T-helper 17 cell (primary cell): ENCODE measurements at places on chromosomes 3 and 15.

DNA sequence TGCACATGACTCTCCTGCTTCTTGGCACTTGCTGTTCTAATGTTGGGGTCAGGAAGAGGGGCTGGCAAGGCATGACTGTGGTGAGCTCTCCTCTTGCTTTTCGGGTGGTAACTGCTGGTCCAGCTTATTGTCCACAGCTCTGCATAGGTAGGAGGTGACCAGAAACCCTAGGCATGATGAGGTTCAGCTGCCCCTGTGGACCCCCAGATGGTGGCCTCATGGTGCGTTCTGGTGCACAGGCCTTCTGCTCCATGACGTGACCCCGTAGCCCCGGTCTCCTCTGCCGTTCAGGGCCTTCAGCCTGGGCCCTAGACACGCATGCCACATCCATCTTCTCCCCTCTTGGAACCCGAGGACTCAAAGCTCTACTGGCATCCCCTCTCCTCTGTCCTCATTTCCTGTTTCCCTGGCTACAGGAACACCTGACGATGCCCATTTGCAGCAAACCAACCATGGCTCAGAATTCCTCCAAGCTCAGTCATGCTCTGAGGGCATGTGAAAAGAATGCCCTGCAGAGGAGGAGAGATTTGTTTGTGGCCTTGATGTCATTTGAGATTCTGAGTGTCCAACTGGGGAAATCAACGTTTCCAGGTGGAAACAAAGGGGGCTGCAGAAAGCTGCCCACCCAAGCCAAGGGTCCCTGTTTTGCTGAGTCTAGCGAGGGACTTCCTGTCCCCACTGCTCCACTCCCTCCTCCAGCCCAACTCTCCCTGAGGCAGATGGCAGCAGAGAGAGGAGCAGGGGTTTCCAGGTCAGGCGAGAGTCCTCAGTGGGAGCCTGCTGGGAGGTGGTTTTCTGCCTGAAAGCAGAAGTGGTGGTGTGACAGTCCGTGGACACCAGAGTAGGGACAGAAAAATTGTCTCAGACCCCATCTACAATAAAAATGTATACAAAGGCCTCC, 198.7 kb upstream of the LYSMD4 start:
- DNase-seq, result no peak

DNA sequence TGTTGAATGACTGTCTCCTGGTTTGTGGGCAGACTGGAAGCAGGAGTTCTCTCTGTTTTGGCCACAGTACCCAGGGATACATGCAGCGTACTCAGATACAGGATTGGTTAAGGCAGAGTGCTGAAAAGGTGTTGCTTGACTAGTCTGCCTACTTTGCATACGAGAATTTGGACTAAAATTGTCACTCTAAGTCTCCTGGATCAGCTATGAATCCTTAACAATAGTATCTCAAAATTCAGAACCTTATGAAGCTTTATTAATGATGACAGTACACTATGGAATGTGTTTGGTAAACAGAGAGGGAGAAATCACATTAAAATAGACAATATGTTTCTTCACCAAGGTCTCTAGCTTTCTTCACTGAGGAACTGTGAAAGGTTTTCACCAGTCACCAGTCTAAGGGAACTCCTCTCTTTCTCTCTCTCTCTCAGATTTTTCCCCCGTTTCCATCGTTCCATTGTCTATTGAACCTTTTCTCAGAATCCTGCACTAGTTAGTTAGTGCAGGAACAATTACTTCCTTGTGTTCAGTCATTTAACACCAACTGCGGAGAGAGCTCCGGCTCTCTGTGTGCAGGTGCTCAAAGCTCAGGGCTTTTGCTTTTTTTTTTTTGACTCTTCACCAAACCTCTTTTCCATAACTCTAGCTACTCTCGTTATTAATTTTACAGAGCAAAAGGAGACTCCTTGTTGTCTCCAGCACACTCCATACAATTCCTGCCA, 85.9 kb upstream of the FNDC3B start:
- no peak for DNase-seq

DNA sequence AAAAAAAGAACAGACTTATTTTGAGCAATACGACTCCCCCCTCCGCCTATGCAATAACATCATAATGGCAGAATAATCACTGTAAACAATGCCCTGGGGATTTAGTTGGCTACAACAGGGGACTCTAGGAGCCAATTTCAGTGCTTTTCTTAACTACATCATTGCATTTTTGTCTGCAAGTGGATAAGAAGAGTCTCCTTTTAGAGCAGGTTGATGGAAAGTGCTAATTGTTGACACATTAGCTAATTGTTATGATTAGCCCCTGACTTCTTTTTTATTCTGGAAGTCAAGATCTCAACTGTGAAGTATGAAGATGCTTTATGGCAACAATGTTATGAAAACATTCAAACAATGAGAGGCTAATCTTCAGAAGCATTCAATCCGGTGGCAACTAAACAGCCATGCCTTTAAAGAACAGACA, 121.2 kb downstream of the MECOM start:
- no peak for DNase-seq

GRCh38 chr15:65355173-65355987, 22.4 kb downstream of the IGDCC3 start:
- no peak for DNase-seq

GRCh38 chr3:20561166-20561565, 375.2 kb upstream of the SGO1 start:
- DNase-seq, result no peak

GRCh38 chr3:64109438-64109837, 86.1 kb upstream of the PSMD6 start:
- DNase-seq, result no peak

DNA sequence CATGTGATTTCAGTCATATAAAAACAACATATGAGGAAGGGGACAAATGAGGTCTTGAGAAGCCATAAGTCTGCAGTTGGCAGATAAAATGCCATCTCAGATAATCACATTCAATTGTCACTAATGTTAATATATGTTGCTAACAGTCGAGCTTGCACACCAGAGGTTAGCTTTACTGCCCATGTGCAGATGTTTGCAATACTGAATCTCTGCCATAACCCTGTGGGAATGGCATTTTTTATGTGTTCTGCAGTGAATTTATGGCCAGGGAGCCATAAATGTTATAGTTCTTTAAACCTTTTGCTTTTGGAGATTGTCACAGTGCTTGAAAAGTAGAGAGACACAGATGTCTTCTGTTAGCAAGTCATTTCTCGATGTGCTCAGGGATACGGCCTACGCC, 141.5 kb downstream of the RORA start:
- no peak for DNase-seq

DNA sequence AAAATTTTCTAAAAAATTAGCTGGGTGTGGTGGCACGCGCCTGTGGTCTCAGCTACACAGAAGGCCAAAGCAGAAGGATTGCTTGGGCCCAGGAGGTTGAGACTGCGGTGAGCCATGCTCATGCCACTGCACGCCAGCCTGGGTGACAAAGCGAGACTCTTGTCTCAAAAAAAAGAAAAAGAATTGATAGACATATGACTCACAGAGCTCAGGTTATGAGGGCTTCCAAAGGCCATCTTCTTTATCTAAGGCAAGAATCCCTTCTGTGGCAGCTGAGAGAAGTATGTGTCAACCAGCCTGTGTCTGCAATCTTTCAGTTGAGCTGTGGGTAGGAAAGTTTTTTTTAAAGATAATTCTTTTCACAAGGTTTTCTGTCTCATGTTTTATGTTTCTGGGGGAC, 53.9 kb downstream of the MRPS25 start:
- no peak for DNase-seq

GRCh38 chr3:22306454-22306853, 555.4 kb upstream of the ZNF385D start:
- DNase-seq, result no peak

GRCh38 chr3:32229565-32229964, 8.9 kb upstream of the CMTM8 start:
- no peak for DNase-seq

DNA sequence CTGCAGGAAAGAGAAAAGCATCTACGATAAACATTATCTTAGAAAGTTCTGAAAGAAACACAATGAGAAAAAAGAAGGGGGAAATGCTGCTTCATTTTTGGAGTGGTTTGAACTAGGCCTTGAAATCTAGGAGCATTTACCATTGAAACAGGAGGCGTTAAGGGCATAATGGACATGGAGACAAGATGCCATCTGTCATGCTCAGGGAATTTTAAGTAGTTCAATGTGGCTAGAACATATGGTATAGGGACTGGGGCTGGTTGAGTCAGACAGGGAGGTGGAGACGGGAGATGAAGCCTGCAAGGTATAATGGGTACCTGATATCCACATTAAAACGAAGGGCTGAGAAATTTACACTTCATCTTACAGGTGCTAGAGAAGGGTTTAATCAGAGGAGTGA, 10.4 kb upstream of the PLAAT1 start:
- DNase-seq, result no peak

- no peak for DNase-seq
Measured at GRCh38 chr3:43448098-43448497, 161.8 kb downstream of the SNRK start.

DNA sequence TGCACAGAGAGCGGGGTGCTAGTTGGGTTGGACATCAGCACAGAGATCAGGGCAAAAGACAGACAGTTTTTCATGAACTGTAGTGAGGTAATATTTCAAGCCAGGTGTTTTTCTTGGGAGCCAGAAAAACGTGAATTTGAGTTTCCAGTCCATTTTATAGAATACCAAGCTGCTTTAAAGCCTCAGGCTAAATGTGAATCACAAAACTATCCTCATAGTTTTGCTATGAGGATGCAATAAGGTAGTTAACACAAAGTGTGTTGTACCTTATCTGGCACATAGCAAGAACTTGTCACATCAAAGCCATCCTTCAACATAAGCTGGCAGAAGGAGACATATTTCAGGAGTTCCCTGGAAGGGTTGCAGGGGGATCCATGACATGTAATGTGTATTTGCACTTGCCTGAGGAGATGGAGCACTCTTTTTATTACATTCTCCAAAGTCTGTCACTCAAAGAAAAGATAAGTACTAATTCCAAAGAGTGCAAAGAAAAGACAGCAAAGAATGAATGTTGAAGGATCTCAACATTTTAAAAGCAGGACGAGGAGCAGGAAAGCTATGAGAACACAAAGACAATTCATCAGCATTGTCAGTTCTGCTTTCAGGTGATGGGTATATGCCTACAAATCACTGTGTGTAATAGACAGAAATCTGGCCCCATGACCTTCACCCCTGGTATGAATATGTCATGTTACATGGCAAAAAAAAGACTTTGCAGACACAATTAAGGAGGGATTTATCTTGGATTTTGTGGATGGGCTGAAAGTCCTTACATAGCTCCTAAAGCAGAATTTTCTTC, 1046.4 kb downstream of the NTRK3 start:
- no peak for DNase-seq

DNA sequence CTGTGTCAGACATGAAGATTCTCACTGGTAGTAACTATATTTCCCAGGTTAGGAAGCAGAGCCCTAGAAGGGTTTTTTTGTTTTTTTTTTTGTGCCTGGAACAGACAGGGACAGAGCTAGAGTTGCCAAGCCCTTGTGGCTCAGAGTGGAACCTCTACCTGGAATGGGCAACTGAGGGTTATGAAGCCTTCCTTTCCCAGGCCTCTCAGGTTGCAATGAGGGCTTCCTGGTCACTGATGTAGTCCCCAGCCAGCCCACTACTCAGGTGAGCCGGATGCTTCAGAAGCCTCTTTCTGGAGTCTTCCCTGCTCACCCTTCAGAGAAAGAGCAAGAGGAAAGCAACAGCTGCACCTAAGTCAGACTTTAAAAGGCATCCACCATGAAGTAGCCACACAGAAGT, 48.8 kb upstream of the MANF start:
- DNase-seq, result no peak

DNA sequence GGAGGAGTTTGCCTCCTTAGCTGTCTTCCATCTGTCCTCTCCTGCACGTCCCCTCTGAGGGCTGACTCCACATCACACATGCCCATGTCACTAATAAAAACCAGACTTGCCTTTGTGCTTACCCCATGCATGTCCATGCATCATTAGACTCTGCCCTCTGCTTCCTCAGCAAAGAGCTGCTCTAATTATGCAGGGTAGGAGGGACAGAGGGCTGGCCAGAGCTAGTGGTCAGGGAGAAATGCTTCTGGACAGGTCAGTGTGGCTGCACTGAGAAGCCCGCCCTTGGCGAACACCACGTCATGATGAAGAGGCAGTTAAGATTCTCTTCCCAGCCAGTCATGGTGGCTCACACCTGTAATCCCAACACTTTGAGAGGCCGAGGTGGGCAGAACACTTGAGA, 8.9 kb downstream of the CA12 start:
- no peak for DNase-seq

DNA sequence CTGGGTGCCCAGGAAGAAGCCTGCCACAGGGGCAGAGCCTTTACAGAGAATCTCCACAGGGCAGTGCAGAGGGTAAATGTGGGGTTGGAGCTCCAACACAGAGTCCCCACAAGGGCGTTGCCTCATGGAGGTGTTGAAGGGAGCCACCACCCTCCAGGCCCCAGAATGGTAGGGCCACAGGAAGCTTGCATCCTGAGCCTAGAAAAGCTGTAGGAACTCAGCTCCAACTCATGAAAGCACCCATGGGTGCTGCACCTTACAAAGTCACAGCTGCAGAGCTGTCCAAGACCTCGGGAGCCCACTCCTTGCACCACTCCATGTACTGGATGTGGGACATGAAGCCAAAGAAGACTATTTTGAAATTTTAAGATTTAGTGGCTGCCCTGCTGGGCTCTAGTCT, 73.3 kb upstream of the KCNH8 start:
- no peak for DNase-seq

GRCh38 chr15:99306694-99307338, 55.5 kb downstream of the LRRC28 start:
- DNase-seq, result no peak

DNA sequence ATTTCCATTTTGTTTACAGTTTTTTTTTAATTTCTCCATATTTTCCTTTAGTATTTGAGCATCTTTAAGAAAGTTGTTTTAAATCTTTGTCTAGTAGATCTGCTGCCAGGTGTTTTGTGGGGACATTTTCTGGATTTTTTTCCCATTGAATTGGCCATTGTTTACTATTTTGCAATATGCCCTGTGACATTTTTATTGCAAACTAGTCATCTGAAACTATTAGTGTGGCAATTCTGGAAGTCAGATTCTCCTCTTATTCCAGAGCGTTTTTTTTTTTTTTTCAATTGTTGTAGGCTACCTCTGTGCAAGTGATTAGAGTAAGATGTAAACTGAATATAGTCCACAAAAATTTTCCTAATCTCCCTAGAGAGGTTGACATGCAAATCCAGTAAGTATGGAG, 334.2 kb downstream of the PYDC2 start:
- no peak for DNase-seq

GRCh38 chr3:71143493-71143892, 440.0 kb downstream of the FOXP1 start:
- DNase-seq, result no peak

DNA sequence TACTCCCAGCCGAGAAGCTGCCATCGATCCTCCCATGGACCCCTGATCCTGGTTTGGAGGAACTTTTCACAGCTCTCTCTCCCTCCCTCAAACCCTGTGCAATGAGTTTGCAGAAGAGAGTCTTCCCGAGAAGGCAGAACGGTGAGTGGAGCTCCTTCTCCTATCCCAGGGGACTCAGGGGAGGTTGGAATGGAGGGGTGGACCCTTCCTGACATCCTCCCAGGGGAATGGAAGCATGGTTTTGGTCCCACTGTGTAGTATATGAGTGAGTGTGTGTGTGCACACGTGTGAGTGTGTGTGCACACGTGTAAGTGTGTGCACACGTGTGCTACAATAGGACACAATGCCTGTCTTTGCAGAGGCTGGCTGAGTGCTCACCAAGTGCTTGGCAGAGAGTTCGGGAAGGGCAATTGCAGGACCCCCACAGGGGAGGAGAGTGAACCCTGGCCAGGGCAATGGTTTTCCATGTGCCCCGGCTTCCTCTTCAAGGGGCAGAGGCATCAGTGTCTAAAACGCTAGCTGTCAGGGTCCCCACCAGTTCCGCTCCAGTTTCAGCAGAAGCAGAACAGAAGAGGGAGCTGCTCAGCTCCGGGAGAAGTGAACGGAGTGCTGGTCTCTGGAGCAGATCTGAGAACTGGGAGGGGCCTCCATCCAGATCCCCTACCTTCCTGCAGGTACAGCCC, 13.8 kb upstream of the IL16 start:
- no peak for DNase-seq
